Activated T-cell treated with anti-CD3 and anti-CD28 coated beads, Interleukin-2, amount 50 U/mL, for 24 hours (primary cell): ENCODE measurements at places on chromosomes 5 and 9.

GRCh38 chr9:6900440-6900883 lies 142.7 kb downstream of the KDM4C start:
- DNase-seq: no peak
- peaks cover 49% of the 10 kb centered on the region for H3K4me1 ChIP-seq
- no peaks in the 10 kb centered on the region for H3K27me3 ChIP-seq
- H3K36me3 ChIP-seq: peaks cover 47% of the 10 kb centered on the region
- no peak overlapping the region for H3K4me3 ChIP-seq

DNA sequence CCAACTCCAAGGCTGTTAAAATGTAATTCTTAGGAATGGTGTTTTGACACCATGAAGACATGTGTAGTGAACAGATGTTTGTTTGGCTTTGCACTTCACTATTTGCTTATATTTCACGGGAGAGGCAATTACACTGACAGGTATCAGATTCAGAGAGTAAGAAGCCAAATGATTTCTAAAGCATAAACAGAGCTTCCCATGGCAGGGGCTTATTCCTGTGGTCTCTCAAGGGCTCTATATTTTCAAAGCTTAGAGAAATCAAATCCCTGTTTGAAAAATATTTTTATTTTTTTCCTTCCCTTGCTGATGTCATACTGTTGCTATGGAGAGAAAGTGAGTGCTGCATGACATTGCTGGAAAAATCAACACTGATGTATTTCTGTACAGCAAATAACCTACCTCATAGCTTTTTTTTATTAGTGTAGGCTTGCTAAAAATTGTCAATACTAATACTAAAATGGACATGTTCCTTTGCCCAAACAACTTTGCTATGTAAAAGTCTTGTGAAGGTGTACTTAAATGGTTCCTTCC lies 161.4 kb downstream of the GIN1 start:
- H3K4me3 ChIP-seq: no peak overlapping the region
- no peak overlapping the region for H3K27ac ChIP-seq
- peaks cover 4% of the 10 kb centered on the region for H3K4me1 ChIP-seq
- H3K27me3 ChIP-seq: no peaks in the 10 kb centered on the region

GRCh38 chr9:91405343-91406077 lies 18.1 kb downstream of the NFIL3 start:
- no peak for DNase-seq
- peaks cover 10% of the 10 kb centered on the region for H3K27me3 ChIP-seq
- H3K4me1 ChIP-seq: peaks cover 21% of the 10 kb centered on the region
- H3K4me3 ChIP-seq: no peak overlapping the region
- H3K36me3 ChIP-seq: peaks cover 52% of the 10 kb centered on the region

GRCh38 chr9:110655754-110656641 lies 12.6 kb upstream of the MUSK start:
- H3K27ac ChIP-seq: no peak overlapping the region
- no peaks in the 10 kb centered on the region for H3K27me3 ChIP-seq
- DNase-seq: no peak

- peaks cover 26% of the 10 kb centered on the region for H3K36me3 ChIP-seq
- peak; percentile 86 for DNase-seq
- H3K27ac ChIP-seq: peak overlapping the region; percentile 81
- peaks cover 32% of the 10 kb centered on the region for H3K27me3 ChIP-seq
- H3K4me3 ChIP-seq: peak overlapping the region; percentile 92
These were observed 1.3 kb upstream of the PHPT1 start for GRCh38 chr9:136847826-136848392.

GRCh38 chr9:134758949-134759607 lies 117.5 kb downstream of the COL5A1 start:
- no peak overlapping the region for H3K4me3 ChIP-seq
- H3K36me3 ChIP-seq: no peaks in the 10 kb centered on the region
- H3K27me3 ChIP-seq: no peaks in the 10 kb centered on the region
- H3K27ac ChIP-seq: no peak overlapping the region
- no peaks in the 10 kb centered on the region for H3K4me1 ChIP-seq

DNA sequence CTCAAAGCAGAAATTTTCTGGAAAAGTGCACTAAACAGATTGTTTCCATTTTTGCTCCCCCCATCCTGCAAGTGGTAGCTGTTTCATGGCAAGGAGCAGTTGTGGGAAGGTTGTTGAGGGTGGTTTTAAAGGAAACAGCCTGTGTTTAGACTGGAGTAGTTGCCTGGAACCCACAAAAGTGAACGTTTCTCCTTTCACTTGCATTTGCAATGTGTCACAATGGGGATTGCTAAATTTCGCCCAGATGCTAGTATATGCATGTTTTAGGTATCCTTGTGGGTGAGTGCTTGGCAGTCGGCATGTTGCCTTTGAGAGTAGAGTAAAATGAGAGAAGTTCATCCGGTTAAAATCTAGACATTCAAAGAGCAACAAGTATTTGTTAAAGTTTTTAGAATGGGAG lies 1099.9 kb upstream of the DMAC1 start:
- no peak for DNase-seq
- H3K36me3 ChIP-seq: no peaks in the 10 kb centered on the region
- no peak overlapping the region for H3K4me3 ChIP-seq
- H3K4me1 ChIP-seq: no peaks in the 10 kb centered on the region

DNA sequence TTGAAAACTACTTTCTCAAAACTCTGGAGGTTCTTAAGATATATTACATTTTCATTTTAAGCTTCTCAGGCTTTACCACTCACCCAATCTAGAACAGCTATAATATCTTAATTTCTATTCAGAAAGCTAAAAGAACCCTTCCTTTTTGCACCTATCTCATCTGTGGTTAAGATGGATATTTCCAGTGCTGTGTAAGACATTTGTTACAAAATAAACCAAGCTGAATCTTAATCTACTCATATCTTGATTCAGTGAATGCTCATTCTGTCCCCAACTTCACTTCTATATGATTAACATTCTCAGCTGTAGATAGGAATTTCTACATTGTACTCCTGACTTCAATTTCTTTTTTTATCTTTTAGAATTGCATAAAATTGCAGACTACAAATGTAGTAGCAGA lies 15.0 kb downstream of the ABHD17B start:
- H3K4me3 ChIP-seq: no peak overlapping the region
- no peaks in the 10 kb centered on the region for H3K27me3 ChIP-seq
- H3K4me1 ChIP-seq: peaks cover 60% of the 10 kb centered on the region
- no peak for DNase-seq
- peaks cover 3% of the 10 kb centered on the region for H3K36me3 ChIP-seq

GRCh38 chr5:62778316-62779009 lies 199.8 kb downstream of the LRRC70 start:
- no peak overlapping the region for H3K4me3 ChIP-seq
- H3K27ac ChIP-seq: no peak overlapping the region
- no peaks in the 10 kb centered on the region for H3K36me3 ChIP-seq
- peaks cover 4% of the 10 kb centered on the region for H3K4me1 ChIP-seq
- no peak for DNase-seq

- H3K27ac ChIP-seq: no peak overlapping the region
- H3K4me1 ChIP-seq: peaks cover 1% of the 10 kb centered on the region
- DNase-seq: no peak
- no peak overlapping the region for H3K4me3 ChIP-seq
- no peaks in the 10 kb centered on the region for H3K27me3 ChIP-seq
These were observed 69.8 kb downstream of the SLC46A2 start for GRCh38 chr9:112820881-112821280.

DNA sequence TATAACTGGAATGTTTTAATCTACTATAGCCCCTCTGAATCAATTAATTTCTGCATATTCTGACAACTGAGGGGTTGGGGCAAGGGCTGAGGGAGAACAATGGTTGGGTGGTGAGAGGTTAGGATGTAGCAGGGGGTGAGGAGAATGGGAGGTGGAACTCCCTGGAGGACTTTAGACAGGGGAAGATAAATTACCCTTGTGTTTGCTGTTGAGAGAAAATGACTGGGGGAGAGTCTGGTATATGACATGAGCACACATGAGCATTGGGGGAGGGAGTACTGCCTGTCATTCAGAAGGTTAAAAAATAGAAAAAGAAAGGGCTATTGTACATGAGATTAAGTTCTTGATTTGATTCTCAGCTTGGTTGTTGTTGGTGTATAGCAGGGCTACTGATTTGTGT lies 37.2 kb upstream of the PAPPA start:
- no peak for DNase-seq
- H3K4me1 ChIP-seq: no peaks in the 10 kb centered on the region
- H3K36me3 ChIP-seq: no peaks in the 10 kb centered on the region
- H3K4me3 ChIP-seq: no peak overlapping the region
- no peaks in the 10 kb centered on the region for H3K27me3 ChIP-seq

DNA sequence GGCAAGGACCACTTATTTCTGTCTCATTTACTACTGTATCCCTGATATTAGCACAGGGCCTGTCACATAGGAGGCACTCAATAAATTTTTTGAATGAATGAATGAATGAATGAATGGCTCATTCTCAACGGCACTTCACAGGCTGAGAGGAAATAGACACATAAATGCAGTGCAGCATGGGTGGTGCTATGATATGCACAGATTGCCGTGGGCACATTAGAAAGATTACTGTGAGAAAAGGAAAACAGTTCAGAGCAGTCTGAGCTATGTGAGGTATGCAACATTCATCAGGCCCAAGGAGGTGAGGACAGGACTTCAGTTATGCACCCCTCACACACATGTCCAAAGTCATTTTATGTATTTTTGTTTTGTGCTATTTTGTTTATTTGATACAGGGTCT lies 6.4 kb upstream of the NOL6 start:
- H3K27me3 ChIP-seq: no peaks in the 10 kb centered on the region
- H3K4me3 ChIP-seq: no peak overlapping the region
- no peaks in the 10 kb centered on the region for H3K36me3 ChIP-seq
- H3K27ac ChIP-seq: no peak overlapping the region

DNA sequence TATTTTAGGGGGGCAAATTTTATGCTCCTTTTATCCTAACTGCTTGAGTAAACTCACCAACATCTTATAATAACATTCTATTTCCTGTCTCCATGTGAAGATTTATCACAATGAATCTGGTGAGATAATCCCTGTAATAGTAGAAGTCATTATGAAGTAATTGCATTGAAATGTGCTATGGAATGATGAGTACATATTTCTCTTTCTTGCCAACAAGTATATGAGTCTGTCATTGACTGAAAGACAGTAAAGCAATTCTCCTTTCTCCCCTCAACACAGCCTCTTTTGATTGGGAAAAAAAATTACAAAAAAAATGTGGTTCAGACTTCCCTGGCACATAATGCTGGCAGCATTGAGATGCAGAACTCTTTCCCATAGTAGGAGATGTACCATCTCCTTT lies 459.2 kb upstream of the RGMB start:
- no peaks in the 10 kb centered on the region for H3K27me3 ChIP-seq
- no peaks in the 10 kb centered on the region for H3K36me3 ChIP-seq
- no peak overlapping the region for H3K4me3 ChIP-seq
- peaks cover 8% of the 10 kb centered on the region for H3K4me1 ChIP-seq
